ENCODE measurements at places on chromosomes 4 and X.

DNA sequence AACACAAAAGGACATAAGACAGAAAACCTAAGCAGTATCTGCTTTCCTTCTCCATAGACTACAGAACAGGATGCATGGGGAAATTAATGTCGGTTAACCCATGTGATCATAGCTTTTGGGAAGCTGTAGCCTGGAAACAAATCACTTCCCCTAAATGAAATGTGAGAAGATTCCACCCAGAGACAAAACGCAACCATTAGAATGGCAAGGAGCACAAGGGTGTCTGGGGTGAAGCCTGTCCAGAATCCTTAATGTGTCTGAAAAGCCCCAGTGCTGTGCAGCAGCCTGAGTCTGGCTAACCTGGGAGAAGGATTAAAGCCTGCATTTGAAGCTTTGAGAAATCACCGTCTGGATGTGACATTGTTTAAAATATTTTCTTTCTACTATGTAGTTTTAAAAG, 213.3 kb downstream of the ANKRD50 start:
- DNase-seq, result no peak

DNA sequence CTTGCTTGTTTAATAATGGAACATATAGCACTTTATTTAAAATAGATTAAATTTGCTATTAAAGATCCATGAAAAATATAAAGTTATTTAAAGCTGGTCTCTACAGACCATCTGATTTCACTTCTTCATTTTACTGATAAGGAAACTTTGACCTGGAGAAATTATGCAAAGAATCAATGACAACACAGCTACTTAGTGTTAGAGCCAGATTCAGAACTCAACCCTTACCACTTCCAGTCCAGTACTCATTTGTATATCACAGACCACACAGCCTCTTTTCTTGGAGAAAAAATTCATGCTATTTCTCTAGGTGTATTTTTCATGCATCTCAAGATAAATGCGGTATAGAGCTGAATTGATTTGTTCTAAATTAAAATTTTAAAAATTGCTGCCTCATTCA, 34.0 kb downstream of the WDFY3 start:
- no peak for DNase-seq

DNA sequence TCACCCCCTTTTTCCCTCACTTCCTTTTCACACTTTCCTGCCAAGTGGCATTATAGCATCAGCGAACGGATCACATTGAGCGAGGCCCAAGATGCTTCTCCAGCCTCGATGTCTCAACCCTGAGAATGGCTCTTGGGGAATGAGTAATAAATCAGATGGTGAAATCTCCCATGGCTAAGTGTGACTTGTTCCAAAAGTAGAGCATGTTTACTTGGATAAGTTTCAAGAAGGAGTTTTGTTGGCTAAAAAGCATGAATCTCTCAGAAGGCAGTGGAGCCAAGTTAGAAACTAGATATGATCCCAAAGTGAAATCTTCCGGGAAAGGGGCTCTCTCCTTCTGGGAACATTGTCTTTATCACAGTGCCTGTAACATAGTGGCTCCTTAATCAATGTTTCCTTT, 316.3 kb downstream of the CAMK2D start:
- no peak for DNase-seq

GRCh38 chr4:56003606-56004005, 54.9 kb downstream of the CEP135 start:
- DNase-seq, result no peak

GRCh38 chr4:4416981-4417380, 30.1 kb downstream of the NSG1 start:
- DNase-seq, result no peak

DNA sequence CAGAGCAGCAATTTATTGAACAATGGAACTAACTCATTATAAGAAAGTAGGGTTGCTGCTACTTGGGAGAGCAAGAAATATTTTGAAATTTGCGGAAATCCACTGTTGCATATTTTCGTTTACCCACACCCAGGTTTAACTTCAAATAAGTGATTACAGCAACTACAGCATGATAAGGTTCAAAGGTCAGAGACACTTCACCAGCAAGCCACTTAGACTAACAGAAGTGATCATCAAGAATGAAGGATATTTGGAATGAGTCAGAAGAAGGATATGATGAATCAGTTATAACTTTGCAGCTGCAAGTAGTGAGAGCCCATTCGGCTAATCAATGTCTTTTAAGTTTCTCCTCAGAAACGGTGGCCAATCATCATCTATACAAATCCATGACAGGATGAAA, 199.3 kb downstream of the TMA16 start:
- DNase-seq, result no peak

GRCh38 chrX:47658301-47658683, 688 bp downstream of the UXT start:
- no peak for DNase-seq

- DNase-seq, result no peak
Measured at GRCh38 chr4:88185906-88186305, 27.5 kb upstream of the ABCG2 start.

DNA sequence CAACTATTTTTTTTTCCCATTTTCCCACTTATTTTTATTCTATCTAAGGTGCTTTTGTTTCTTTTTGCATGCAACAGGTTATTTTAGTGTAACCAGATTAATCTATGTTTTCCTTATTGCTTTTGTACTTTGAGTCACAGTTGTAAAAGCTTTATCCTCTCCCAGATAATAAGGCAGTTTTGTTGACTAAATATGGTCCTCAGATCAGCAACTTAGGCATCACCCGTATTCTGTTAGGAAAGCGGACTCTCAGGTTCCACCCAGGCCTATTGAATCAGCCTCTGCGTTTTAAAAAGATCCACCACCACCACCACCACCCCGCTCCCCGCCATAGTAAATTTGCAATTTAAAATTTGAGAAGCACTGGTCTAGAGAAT, 58.6 kb upstream of the USP9X start:
- no peak for DNase-seq

DNA sequence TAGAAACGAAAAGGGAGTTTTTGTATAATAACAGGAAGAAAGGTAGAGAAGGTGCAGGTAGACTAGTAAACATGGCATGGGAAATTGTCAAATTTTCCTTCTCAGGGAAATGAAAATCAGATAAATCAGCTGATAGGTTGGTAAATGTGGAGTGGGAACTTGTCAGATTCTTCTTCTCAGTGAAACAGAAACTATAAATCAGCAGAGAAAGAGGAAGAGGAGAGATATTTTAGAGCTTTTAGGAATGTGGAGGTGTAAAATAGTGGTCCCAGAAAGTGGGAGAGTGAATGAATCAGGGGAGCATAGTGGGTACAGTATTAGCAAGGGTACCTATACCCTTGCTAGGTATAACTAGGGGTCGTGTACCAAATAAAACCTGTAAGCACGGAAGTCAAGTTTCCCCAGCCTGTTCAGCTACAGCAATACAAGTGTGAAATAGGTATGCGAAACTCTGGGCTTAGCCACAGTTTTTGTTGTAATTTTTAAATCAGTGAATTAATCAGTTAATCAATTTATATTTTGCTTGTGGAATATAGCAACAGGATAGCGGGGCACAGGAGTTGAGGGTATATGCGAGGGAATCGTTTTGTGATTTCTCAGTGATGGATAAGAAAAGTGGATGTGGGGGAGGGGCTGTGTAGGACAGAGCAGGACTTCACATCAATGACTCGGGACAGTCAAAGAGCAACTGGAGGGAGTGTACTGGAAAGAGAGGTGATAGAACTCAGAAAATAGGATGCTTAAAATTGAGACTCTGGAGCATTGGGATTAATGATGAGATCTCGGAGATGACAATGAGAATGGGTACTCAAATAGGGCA, 561.5 kb downstream of the INPP4B start:
- no peak for DNase-seq

- no peak for DNase-seq
Measured at GRCh38 chr4:1026115-1026514, 14.7 kb downstream of the FGFRL1 start.

- DNase-seq, result no peak
Measured at GRCh38 chr4:155383541-155383940, 6.8 kb upstream of the MAP9 start.

GRCh38 chr4:82381661-82382296, 8.0 kb upstream of the HNRNPD start:
- DNase-seq, result no peak

GRCh38 chr4:146398404-146398803, 123.3 kb downstream of the SLC10A7 start:
- no peak for DNase-seq

GRCh38 chrX:136189222-136189621, 41.9 kb downstream of the FHL1 start:
- DNase-seq, result no peak

DNA sequence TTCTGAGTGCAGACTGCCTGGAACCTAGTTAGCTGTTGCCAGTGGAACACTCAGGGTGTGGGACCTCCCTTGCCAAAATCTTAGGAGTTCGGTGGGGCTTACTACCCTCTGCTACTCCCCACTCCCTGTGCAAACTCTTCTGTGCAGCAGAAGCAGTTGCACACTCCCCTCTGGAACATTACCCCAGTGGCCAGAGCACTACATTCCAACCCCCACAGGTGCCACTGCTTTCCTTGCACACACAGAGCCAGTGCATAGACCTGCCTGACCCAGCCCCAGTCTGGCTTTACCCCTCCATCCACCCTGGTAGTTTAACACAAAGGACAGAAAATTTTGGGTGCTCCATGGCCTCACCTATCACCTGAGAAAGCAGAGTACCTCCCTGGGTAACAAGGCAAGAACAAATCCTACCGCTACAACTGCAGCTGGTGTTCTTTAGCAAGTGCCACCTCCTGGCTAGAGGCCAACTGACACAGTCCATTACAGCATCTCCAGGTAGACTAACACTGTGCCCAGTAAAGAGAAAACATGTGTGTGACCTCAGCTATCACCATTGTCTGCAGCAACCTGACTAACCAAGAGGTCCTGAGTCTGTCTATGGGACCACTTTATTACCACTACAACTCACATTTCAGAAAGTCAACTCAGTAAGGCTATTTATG, 11.5 kb upstream of the RASSF6 start:
- DNase-seq, result no peak

DNA sequence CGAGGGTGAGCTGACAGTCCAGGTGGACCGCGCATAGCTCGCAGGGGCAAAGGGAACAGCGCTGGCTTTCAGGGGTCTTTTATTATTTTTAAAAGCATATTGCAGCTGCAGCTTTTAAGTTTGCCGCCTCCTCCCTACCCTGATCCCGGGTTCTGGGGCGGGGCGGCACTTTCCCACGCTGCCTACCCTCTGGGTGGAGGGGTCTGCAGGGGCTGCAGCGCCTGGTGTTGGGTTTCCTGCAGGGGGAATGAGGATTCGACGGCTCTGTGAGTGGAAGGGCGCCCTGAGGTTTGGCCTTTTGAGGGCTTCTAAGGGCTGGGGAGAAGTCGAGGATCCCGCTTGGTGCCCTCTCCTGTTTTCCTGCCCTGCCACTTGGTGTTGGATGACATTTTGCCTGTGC, 80.7 kb upstream of the SCML1 start:
- DNase-seq, result no peak

DNA sequence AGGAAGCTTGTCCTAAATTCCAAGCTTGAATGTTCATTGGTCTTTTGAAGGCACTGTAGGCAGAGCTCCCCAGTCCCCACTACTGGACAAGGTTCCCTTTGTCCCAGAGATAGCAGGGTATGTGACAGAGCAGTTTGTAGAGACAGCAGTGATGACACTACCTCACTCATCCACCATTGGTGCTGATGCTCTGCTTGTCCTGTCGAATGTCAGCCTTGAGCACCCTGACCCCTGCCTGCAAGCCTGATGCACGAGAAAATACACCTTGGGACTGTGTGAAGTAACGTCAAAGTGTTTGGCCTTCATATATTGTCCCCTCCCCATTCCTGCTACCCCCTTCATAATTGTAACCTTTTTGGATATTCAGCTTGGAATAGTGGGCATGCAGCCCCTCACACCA, 188.9 kb upstream of the EOLA2 start:
- no peak for DNase-seq

DNA sequence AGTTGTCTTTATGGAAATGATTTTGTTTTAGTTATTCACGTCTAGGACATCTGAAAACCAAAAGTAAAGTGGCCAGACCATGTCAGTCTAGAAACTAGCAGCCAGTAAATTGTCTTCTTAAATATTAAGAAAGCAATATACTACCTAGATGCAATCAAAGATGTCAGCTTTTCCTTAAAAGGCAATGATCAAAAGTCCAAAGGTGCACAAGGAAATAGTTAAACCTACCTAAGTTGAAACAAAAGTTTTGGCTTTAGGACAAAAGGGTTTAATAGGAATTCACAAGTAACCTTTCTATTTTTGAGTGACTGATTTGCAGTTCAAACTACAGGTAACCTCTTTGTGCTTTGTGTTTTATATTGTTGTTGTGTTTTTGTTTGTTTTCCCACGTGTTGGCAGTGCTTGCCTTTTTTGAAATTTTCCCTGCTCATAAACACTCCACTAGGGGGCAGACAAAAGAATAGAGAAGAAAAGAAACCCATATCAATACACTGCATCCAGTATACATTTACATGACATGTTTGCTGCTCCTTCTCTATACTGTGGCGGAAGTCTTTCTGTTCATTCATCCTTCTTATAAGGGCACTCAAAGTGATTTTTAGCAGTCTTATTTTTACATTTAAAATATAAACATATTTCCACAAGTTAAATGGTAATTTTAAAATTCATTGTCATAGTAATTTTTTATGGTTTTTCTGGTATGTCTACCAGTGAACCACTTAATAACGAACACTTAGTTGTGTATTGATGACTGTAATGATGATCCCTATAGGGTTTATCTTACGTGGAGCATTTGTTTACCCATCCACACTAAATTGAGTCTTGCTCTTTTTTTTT, 62.7 kb downstream of the GAB1 start:
- DNase-seq, result no peak

DNA sequence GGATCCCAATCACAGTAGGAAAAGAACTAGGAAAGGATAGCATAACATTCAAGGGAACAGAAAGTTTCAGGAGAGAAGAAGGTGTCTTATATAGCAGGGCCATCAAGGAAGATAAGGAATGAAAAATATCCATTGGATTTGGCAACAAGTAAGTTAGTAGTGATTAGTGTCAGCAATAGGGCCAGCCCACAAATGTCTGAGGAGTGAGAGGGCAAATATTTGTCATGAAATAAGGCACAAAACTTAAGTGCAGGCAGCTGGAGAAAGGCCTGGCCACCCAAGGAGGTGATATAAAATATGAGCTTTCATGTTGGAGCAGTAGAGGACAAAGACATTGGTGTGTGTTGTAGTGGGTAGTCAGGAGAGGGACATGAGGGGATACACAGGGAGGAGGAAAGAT, 132.1 kb downstream of the COL4A6 start:
- DNase-seq, result no peak

- DNase-seq, result no peak
Measured at GRCh38 chr4:168486912-168487281, 6.6 kb upstream of the DDX60L start.
